ENCODE measurements at places on chromosomes 5 and 9.

GRCh38 chr9:32171339-32171738, 213.1 kb upstream of the ACO1 start:
- no peak for DNase-seq

GRCh38 chr9:78097541-78097940, 65.9 kb upstream of the GNAQ start:
- DNase-seq: no peak

DNA sequence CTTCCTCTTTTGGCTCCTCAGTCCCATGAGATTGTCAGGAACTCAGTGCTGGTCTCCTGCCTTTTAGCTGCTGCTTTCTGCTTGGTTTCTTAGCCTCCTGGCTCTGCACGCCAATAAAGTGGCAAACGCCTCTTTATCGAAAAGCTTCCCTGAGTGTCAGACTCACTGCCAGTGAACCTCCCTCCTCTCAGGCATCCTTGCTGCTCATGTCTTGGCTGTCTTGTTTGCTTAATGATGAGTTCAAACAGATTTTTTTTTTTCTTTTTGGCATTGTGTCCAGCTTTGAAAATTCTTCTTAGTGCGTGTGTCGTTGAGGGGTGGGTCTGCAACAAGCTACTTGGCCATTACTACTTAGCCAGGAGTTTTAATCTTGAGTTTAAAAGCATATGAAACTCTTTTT, 14.9 kb downstream of the RASGRF2 start:
- no peak for DNase-seq

GRCh38 chr5:14663734-14664269, 716 bp upstream of the OTULIN start:
- no peak for DNase-seq

DNA sequence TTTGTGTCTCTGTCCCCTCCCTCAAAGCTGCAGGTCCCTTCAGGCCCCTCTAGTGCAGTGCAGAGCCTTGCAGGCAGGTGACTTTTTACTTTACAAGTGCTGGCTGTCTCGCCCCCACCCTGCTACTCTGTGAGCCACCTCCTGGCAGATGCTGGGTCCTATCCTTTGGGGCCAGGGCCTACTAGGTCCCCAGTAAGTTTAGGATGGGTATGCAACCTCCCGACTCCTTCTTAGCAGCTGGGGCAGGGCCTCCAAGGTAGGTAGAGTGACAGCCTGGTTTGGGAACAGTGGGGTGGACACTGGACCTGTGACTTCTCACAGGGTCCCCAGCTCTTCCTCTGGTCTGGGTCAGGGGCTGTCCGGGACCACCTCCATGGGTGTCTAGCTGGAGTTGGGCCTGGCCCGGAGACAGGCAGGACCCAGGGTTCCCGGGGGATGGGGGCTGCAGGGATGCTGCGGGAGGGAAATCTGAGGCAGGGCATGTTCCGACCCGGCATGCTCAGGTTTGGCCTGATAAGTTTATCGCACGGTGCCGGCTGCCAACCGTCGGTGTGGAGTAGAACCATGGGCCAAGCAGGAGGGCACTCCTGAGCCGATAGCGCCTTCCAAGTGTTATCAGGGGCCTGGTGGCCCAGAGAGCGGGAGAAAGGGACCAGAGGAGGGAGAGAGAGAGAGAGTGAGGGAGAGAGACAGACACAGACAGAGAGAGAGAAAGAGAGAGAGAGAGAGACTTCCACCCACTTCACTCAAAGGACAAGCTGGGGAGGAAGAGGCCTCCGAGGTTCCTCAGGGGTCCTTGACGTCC, 20.5 kb downstream of the GFI1B start:
- no peak for DNase-seq

GRCh38 chr5:172800088-172800551, 29.1 kb upstream of the DUSP1 start:
- peak; percentile 78 for DNase-seq

- no peak for DNase-seq
These were observed 8.7 kb downstream of the TTC39B start for GRCh38 chr9:15298362-15298761.

GRCh38 chr5:140785905-140786686, at the start of gene PCDHA1:
Gene PCDHA1, plus strand, starts transcription at chr5:140786140.
- DNase-seq: no peak

DNA sequence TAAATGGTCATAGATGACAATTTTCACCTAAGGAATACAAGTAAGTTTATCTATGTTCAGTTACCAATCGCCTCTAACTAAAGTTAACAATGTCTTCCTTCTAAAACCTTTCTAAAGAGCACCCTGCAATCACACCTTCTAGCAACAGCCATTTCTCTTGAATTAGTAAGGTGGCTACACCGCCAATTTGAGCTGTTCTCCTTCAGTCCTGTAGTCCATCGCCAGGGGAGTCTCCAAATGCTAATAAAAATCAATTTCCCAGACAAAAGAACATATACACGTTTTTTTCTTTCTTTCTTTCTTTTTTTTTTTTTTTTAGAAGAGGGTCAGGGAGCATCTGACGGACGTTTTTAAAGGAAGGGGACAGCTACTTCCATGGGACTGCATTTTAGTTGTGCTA, 729 bp upstream of the RORB start:
- no peak for DNase-seq
